ENCODE measurements at places on chromosomes 4 and X.

DNA sequence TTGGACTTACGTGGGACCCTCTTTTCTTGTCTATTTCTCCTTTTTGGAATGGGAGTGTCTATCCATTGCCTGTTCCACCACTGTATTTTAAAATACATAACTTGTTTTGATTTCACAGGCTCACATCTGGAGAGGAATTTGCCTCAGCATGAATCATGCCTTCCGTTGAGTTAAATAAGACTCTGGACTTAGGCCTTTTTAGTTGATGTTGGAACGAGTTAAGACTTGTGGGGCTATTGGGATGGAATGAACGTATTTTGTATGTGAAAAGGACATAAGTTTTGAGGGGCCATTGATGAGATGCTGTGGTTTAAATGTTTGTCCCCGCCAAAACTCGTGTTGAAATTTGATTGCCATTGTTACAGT lies 66.2 kb downstream of the BEX3 start:
- peak; percentile 71 for DNase-seq

DNA sequence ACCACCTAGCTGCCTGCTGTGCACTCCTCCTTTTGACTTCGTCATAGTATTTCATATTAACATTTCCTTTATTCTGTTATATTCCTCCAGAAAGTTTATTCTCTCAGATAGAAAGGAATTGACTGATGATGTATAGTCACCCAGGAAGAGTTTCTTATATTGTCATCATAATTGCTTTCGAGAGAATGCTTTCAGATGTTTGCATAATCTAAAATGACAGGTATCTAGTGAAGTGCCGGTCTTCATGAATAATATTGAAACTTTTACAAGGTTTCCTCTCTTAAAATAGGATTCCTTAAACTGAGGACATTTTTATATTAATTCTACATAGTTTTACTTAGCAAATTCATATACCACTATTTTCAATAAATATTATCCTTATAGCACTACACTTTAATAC lies 10.1 kb downstream of the SEC24D start:
- no peak for DNase-seq

DNA sequence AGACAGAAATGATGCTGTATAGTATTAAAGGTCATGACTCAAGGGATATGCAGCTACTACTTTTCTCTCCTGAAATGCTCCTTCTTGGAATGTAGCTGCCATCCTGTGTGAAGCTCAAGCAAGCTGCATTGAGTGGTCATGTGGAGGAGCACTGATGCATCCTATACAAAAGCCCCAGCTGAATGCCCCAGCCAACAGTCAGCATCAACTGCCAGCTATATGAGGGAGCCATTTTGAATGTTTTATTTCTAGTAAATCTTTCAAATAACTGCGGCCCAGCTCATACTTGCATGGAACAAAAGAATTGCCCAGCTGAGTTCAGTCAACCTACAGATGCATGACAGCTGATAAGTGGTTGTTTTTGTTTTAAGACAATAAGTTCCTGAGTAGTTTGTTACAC lies 165.0 kb upstream of the GEMIN8 start:
- DNase-seq = no peak

DNA sequence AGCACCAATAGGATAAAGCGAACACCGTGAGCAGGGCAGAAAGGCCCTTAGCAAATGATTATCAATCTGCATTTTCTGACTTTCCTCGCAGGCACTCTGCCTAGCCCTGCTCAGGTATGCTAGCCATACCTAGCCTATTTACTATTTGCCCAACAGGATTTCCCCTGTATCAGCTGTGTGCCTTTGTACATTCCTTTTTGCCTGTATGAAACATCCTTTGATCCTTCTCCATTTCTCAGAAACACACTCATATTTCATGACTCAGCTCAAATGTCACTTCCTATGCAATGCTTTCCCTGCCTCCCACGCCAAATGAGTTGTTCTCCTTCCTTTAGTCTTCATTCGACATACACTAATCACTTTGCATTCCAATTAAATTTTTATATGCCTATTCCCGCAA lies 37.2 kb downstream of the PCDH7 start:
- peak; percentile 97 for DNase-seq

GRCh38 chrX:134733591-134733990 lies 75.3 kb upstream of the PLAC1 start:
- no peak for DNase-seq

DNA sequence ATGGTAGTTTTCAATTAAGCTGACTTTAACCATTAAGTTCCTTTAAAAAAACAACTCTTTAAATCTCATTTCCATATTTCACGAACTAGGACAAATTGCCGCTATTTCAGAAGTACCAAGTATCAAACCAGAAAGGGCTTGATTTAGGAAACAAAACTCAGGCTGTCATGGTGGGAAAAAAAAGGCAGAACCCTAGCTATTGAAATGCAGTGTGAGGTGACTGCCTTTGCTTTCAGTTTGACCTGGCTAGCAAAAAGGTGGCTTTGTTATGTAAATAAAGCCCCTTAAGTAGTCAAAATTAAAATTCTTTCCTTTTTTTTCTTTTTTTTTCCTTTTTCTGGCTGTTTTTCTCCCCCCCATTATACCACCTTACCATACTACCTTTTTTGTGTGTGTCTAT lies 40.6 kb upstream of the CYP2U1 start:
- no peak for DNase-seq

DNA sequence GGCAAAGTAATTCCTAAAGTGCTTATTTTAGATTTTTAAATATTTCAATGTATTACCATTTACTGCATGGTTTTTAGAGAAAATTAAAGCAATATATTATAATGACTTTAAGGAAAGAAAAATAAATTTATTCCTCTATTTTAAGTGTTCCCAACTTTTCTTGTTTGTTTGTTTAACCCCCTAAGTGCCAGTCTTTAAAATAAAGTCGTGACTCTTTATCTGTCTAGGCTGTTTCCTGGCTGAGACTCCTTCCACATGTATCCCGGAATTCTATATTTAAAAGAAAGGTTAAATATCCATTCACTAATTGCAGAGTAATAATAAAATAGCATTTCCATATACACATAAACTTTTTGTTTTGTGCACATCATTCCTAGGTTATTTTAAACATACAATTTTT lies 71.2 kb downstream of the GAB1 start:
- no peak for DNase-seq

GRCh38 chr4:88570001-88570400 lies 22.3 kb upstream of the HERC3 start:
- no peak for DNase-seq

GRCh38 chr4:171583790-171584189 lies 229.4 kb upstream of the GALNTL6 start:
- DNase-seq = no peak

GRCh38 chr4:20299515-20299914 lies 47.8 kb downstream of the SLIT2 start:
- DNase-seq = no peak

DNA sequence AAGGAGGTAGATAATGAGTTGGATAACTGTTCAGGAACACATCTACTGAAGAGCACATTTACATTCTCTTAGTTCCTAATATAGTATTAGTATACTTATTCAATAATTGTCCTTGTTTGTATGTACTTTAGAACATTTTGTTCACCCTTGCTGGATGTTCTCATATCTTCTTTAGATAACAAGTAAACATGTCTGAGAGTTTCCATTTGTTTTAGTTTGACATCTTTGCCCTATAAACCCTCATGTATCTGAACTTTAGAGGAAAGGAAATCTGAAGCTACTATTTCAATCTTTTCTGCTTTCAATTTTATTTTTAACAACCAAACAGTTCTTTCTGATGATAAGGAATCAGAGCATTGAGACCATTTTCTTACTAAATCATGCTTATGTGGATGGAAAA lies 518.6 kb downstream of the RPA4 start:
- DNase-seq = no peak

- DNase-seq = peak; percentile 57
Measured at GRCh38 chrX:135477576-135477975, 42.9 kb upstream of the INTS6L start.

- DNase-seq = no peak
Measured at GRCh38 chrX:65203545-65203944, 227.3 kb upstream of the ZC4H2 start.

DNA sequence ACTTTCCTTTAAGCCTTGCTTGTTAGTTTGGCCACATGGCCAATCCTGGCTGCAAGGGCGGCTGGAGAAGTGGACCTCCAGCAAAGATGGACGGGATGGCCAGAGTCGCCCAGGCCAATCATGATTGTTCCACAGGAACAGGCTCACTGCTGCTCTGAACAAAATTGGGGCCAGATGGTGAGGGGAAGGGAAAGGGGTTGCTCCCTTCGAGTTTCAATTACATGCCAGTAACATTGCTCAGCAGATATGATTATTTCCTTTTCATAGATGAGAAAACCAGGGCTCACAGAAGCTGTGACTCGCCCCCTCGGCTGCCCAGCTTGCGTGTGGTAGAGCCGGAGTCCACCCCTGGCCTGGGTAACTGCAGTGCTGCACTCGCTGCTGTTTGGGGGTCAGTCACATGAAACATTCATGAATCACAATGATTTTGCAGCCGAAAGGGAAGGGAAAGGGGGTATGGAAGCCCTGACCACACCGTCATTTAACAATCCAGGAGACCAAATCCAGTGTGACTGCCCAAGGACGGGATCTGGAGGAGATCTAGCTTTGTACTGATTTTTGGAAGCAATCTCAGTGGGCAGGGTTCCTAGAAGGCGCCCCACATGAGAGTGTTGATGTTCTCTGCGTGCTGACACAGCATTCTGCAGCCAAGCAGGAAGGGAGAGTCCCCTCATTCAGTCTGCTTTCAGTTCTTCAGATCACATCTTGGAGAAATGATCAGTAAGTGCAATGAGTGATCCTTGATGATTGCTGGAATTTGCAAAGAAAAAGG lies 77.3 kb upstream of the MSX1 start:
- DNase-seq = no peak

GRCh38 chr4:158796370-158797140 lies 27.7 kb downstream of the FNIP2 start:
- peak; percentile 44 for DNase-seq

DNA sequence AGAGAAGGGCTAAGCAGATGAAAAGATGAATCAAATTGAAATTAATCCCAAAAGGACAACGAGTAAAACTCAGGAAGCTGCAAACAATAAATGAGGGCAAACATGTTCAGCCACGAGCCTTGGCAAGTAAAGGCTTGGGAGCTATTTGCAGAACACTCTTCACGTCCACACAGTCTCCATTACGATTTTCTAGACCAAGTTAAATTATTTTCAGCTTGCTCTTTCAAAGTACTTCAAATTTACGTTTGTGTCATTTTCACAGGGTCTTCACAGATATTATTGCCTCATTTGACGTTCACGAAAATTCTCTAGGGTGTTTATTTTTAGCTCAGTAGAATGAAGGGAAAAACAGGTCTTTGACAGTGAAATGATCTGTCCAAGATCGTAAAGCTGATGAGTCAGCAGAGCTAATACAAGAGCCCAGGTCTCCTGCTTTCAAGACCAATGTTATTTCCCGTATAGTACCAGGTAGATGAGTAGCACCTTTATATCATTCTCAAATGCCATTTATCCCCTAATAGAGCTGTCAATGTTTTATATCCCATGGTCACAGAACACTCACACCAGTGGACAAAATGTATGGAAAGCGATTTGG lies 20.9 kb downstream of the KLB start:
- peak; percentile 46 for DNase-seq

DNA sequence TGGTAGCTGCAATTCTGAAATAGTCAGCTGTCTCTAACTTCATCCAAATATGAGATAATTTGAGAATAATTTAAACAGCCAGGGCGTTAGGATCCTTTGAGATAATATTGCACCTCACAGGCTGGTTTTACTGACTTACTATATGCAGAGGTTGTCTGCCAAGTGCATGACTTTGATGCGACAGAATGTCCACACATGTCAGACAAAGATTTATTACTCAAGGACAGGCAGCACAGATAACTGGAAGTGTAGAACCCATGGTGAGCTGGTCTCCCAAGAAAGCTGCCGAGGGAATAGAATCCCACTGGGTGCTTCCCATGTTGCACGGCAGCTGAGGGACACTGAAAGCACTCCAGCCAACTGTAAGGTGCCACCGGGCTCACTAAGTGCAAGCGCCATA lies 166.2 kb upstream of the GALNTL6 start:
- DNase-seq = no peak

DNA sequence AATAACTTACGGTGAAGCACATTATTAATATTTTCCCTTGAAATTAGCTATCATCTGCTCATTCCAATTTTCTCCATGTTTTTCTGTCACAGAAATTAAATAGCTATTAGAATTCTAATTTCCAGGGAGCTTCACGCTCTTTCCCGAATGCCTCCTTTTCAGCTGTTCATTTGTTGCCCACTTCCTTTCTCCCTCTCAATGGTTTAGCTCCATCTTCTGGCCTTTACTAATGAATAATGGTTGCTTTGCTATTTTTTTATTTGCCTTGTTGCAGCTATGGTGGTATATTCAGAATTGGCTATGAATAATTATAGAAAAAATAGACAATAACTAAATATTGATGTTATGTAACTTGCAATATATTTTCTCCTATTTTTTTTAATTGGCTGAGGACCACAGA lies 70.5 kb downstream of the GRIA2 start:
- DNase-seq = no peak
